ENCODE measurements at places on chromosomes 12 and 14.

GRCh38 chr14:69505338-69506240 lies 21.1 kb downstream of the PLEKHD1 start:
- no peak for DNase-seq

- DNase-seq = no peak
Observed at GRCh38 chr14:90699016-90699415, 117.2 kb downstream of the TTC7B start.

- no peak for DNase-seq
Observed at GRCh38 chr14:100037353-100037752, 27.9 kb upstream of the EVL start.

DNA sequence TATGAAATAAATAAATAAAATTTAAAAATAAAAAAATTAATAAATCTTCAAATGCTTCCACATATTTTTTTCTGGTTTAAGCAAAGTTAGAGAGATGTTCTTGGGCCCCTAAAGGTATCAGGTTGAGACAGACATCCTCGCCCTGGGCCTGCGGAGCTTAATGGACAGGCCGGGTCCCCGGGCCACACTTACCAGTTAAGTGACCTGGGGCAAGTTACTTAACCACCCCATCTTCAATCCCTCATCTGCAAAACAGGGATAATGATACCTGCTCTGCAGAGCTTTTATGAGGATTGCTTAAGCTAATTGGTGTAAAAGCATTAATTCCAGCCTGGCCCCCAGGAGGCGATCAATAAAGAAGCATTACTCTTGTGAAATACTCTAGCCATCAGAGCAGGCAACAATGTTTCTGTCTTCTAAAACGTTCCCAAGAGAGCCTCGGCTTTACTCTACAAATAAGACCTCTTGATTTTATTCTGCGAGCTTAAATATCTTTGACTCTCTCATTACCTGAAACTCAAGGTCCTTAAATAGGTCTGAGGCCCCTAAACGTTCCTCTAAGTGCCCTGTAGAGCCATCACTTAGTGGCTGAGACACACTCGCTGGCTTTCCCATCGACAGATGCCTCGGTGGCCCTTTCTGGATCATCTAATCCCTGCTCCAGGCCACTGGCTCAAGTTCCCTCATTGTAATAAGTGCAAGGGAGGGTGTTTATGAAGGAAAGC lies 81.1 kb upstream of the DIO3 start:
- no peak for DNase-seq

- DNase-seq = no peak
Observed at GRCh38 chr12:48121522-48121921, 2.4 kb downstream of the PFKM start.

- no peak for DNase-seq
Observed at GRCh38 chr12:127300753-127301152, 966.2 kb upstream of the TMEM132C start.

- DNase-seq = no peak
Observed at GRCh38 chr12:58358369-58358768, 417.0 kb downstream of the ATP23 start.

DNA sequence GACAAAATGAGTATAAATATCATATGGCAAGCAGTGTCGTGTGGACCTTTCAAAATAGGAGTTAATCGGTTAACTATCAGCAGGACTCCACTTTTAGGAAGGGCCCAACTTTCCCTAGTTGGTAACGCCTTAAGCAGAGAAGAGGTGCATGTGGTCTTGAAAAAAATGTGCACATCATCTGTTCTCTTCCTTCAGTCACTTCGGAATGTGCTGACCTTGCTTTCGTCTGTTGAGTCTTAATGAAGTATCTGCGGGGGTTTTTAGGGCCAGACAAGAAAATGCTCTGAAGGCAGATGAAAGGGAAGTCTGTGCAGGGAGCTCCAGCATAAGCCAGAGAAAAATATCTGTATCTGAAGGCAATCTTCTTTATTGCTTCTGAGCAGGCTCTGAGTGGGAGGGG lies 185.2 kb downstream of the AEBP2 start:
- DNase-seq = no peak

DNA sequence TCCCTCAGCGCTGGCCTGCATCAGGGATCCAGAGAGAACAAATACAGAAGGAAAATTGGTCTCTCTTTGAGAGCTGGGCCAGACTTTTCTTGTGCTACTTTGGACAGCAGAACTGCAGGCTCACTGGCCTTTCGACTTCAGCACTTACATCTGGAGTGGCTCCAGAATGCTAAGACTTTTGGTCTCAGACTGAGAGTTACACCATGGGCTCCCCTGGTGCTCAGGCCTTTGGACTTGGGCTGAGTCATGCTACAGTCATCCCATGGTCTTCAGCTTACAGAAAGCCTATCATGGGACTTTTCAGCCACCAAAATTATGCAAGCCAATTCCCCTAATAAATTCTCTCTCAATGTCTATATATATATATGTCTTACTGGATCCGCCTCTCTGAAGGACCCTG lies 9.0 kb upstream of the CD163 start:
- no peak for DNase-seq

DNA sequence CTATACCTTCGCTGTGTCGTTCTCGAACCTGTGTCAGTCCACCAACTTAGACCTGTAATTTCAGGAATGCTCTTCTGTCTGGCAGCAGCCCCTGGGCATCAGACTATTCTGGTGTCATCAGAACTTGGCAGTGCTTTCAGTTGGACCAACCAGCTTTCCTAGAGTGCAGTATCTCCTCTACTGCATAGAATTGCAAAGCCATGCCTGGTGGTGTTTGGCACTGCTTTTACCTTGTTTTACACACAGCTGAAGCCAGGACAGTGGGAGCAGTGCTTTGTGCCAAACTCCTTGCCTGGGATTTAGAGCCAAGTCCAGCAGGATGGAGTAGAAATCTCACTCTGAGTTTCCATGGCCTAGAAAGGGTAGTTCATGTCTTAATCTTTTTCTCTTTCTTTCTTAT lies 1.5 kb downstream of the FLVCR2 start:
- DNase-seq = no peak
